ENCODE measurements at places on chromosomes 5 and 9.

DNA sequence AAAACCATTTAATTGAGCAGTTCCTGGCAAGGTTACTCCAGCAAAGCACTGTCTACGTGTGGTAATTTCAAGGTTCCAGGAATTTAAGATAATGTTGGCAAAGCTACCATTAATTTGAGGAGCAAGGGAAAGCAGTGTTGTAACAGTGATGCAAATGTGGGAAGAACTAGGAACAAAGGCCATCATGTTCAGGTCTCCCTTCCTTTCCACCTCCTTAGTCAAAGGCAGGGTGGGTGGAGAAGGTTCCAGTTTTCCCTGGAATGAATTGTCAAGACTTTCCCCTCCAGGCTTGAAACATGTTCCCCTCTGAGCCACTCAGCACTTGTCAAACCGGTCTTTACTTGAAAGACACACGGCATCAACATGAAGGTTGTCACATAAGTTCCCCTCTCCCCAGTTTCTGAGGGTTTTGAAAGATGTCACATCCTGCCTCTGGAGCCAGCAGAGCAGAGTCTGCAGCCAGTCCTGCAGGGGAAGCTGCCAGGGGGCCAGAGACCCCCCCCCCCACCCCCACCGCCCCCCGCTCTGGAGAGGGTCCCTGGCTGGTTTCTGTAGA, 226.0 kb downstream of the GAS1 start:
- no peak overlapping the region for H3K27ac ChIP-seq
- no peaks in the 10 kb centered on the region for H3K4me1 ChIP-seq
- H3K27me3 ChIP-seq = peaks cover 5% of the 10 kb centered on the region
- DNase-seq = no peak
- H3K4me3 ChIP-seq = no peak overlapping the region

GRCh38 chr5:58718269-58718978, 135.5 kb downstream of the RAB3C start:
- peaks cover 8% of the 10 kb centered on the region for H3K27me3 ChIP-seq
- no peaks in the 10 kb centered on the region for H3K4me1 ChIP-seq
- no peak overlapping the region for H3K27ac ChIP-seq
- H3K36me3 ChIP-seq = peaks cover 7% of the 10 kb centered on the region

GRCh38 chr9:135108831-135109510, 21.5 kb downstream of the OLFM1 start:
- H3K27me3 ChIP-seq = peaks cover 59% of the 10 kb centered on the region
- H3K27ac ChIP-seq = no peak overlapping the region
- no peak overlapping the region for H3K4me3 ChIP-seq
- no peaks in the 10 kb centered on the region for H3K4me1 ChIP-seq
- no peaks in the 10 kb centered on the region for H3K36me3 ChIP-seq

- H3K36me3 ChIP-seq = no peaks in the 10 kb centered on the region
- no peaks in the 10 kb centered on the region for H3K4me1 ChIP-seq
- H3K4me3 ChIP-seq = no peak overlapping the region
- no peak for DNase-seq
- H3K27ac ChIP-seq = no peak overlapping the region
Measured at GRCh38 chr5:107253246-107253645, 417.5 kb downstream of the EFNA5 start.

DNA sequence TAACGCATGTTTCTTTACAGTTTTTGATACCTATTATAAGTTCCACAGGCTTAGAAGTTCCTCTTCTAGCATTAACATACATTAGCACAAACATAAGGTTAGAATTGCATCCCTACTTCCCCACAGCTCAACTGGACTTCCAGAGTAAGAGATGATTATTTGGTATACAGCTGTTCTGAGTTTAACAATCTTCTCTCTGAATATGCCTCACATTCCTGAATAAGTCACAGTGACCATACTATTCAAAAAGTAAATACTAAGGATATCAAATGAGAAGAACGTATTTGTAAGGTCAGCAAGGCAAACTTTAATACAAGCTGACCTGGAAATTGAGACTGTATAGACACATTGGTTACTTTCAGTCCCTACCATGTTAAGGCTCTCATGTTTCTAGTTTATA, 21.3 kb downstream of the NR6A1 start:
- no peak for DNase-seq
- no peak overlapping the region for H3K27ac ChIP-seq
- no peaks in the 10 kb centered on the region for H3K36me3 ChIP-seq
- peaks cover 7% of the 10 kb centered on the region for H3K27me3 ChIP-seq
- H3K4me3 ChIP-seq = no peak overlapping the region

GRCh38 chr5:176870110-176870591, 29.0 kb downstream of the HK3 start:
- H3K27me3 ChIP-seq = peaks cover 35% of the 10 kb centered on the region
- no peak overlapping the region for H3K27ac ChIP-seq
- no peak overlapping the region for H3K4me3 ChIP-seq

- H3K27me3 ChIP-seq = no peaks in the 10 kb centered on the region
- no peak overlapping the region for H3K27ac ChIP-seq
- DNase-seq = no peak
- H3K4me3 ChIP-seq = no peak overlapping the region
Measured at GRCh38 chr9:33341182-33341581, 50.9 kb downstream of the NFX1 start.

DNA sequence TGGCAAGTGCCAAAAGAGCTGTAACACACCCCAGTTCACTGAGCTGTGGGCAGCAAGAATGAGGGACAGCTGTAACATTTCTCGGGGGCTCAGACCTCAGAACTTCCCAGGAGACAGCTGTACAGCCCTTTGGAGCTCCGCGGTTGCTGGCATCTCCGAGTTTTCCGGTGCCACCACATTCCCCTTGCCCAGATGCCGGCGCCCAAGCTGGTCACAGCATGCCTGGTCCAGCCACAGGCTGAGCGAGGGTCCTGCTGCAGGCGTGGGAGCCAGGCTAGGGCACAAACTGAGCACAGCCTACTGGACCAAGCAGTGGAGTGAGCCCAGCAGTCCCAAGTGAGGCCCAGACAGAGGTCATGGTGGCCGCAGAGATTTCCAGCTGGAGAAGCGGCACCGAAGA, 797.7 kb upstream of the EDIL3 start:
- H3K27ac ChIP-seq = no peak overlapping the region
- H3K27me3 ChIP-seq = no peaks in the 10 kb centered on the region
- no peaks in the 10 kb centered on the region for H3K36me3 ChIP-seq
- peaks cover 2% of the 10 kb centered on the region for H3K4me1 ChIP-seq
- no peak for DNase-seq

DNA sequence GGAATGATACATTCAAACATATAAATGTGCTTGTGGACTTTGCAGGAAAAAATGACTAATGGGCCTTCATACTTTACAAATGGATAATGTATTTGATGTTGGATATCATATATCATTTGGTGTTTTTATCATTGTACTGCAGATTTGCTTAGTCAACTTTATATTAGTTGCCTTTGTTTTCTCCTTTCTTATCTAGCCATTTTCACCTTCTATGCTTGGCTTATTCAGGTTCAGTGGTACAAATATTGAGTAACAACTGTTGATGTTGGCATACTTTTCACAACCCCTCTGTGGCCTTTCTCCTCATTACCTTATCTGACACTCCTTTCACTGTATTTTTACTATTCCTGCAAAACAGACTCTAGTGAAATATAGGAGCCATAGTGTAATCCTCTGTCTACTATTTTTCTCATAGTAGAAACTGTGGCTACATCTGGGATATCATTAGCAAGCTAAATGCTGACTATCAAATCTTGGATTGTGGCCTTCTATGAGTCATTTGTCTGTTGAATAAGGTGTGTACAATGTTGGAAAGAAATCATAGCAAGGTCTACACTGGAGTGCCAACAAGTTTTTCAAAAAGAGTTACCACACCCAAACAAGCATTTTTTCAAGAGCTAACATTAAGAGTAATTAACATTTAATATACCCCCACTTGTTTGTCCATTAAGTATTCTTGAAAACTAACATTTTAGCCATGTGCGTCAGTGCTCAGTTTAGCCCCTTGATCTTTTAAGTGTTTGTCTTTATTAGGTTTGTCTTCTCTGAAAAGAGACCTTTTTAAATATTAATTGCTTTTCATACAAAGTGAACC, 330.1 kb downstream of the ADGRV1 start:
- peaks cover 16% of the 10 kb centered on the region for H3K27me3 ChIP-seq
- H3K4me1 ChIP-seq = no peaks in the 10 kb centered on the region
- no peak overlapping the region for H3K27ac ChIP-seq
- H3K4me3 ChIP-seq = no peak overlapping the region
- H3K36me3 ChIP-seq = no peaks in the 10 kb centered on the region
- DNase-seq = no peak

GRCh38 chr5:32581010-32581785, 4.2 kb upstream of the SUB1 start:
- H3K36me3 ChIP-seq = peaks cover 11% of the 10 kb centered on the region
- peak overlapping the region; percentile 56 for H3K4me3 ChIP-seq
- DNase-seq = no peak
- peaks cover 63% of the 10 kb centered on the region for H3K4me1 ChIP-seq
- no peak overlapping the region for H3K27ac ChIP-seq

GRCh38 chr9:79447762-79448161, 124.0 kb upstream of the TLE4 start:
- H3K36me3 ChIP-seq = no peaks in the 10 kb centered on the region
- H3K27ac ChIP-seq = no peak overlapping the region
- H3K27me3 ChIP-seq = peaks cover 3% of the 10 kb centered on the region
- H3K4me1 ChIP-seq = no peaks in the 10 kb centered on the region

DNA sequence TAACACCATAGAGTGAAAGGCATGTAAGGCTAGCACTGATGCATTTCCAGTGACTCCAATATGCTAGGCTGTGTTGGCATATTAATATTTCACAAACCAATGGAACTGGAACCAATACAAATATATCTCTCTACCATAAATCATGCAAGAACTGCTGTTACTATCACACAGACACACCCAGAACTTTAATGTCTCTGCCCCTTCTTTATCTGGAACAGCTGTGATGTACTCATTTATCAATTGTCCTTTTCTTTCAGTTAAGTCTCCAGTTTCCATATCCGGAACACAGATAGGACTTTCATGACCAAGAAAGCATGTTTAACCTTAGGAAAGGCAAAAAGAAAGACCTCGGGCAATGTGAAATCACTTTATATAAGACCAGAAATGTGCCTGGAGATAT, 70.3 kb downstream of the SPTLC1 start:
- peaks cover 69% of the 10 kb centered on the region for H3K36me3 ChIP-seq
- H3K27ac ChIP-seq = no peak overlapping the region
- H3K4me3 ChIP-seq = no peak overlapping the region
- no peak for DNase-seq

- no peak overlapping the region for H3K4me3 ChIP-seq
- H3K36me3 ChIP-seq = no peaks in the 10 kb centered on the region
- H3K27me3 ChIP-seq = peaks cover 17% of the 10 kb centered on the region
- no peaks in the 10 kb centered on the region for H3K4me1 ChIP-seq
- no peak for DNase-seq
Measured at GRCh38 chr9:126203313-126203712, 123.3 kb upstream of the MVB12B start.

- H3K4me1 ChIP-seq = peaks cover 8% of the 10 kb centered on the region
- no peak overlapping the region for H3K4me3 ChIP-seq
- H3K36me3 ChIP-seq = peaks cover 18% of the 10 kb centered on the region
- DNase-seq = no peak
- no peak overlapping the region for H3K27ac ChIP-seq
- H3K27me3 ChIP-seq = no peaks in the 10 kb centered on the region
Measured at GRCh38 chr9:19288081-19288480, 57.6 kb downstream of the DENND4C start.

- no peak for DNase-seq
- H3K27me3 ChIP-seq = no peaks in the 10 kb centered on the region
- H3K36me3 ChIP-seq = peaks cover under 1% of the 10 kb centered on the region
- no peak overlapping the region for H3K4me3 ChIP-seq
- peaks cover 20% of the 10 kb centered on the region for H3K4me1 ChIP-seq
Measured at GRCh38 chr5:33439905-33440481, 772 bp upstream of the TARS1 start.

- H3K4me3 ChIP-seq = peak overlapping the region; percentile 100
- H3K36me3 ChIP-seq = peaks cover 15% of the 10 kb centered on the region
- H3K4me1 ChIP-seq = peaks cover 22% of the 10 kb centered on the region
- H3K27me3 ChIP-seq = peaks cover 6% of the 10 kb centered on the region
Measured at GRCh38 chr5:79612667-79613198, 492 bp downstream of the TENT2 start.

DNA sequence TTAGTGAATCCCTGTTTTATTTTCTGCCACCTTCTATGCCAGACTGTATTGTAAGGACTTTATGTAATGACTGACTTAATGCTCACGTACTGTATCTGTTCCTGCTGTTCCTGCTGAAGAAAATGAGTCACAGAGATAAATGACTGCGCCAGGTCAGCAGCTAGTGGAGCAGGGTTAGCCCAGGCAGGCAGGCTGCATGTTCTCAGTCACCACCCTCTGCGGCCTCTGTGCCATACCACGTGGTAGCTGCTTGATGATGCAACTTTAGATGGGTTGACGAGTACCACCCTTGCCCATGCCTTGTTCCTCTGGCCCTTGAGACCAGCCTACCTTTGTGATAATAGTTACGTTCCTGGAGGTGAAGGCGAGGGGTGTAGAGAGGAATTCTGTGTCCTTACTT, 161.9 kb downstream of the TRIO start:
- H3K27me3 ChIP-seq = no peaks in the 10 kb centered on the region
- no peak overlapping the region for H3K27ac ChIP-seq
- peaks cover 25% of the 10 kb centered on the region for H3K36me3 ChIP-seq
- DNase-seq = no peak

GRCh38 chr9:81759680-81760215, 70.4 kb upstream of the TLE1 start:
- no peak for DNase-seq
- no peaks in the 10 kb centered on the region for H3K27me3 ChIP-seq
- H3K4me3 ChIP-seq = no peak overlapping the region
- H3K27ac ChIP-seq = no peak overlapping the region

GRCh38 chr5:144205141-144205551, 34.5 kb downstream of the KCTD16 start:
- H3K4me3 ChIP-seq = no peak overlapping the region
- H3K4me1 ChIP-seq = peaks cover 3% of the 10 kb centered on the region
- H3K36me3 ChIP-seq = no peaks in the 10 kb centered on the region
- DNase-seq = no peak
- H3K27ac ChIP-seq = no peak overlapping the region
- H3K27me3 ChIP-seq = peaks cover 70% of the 10 kb centered on the region

GRCh38 chr9:83981126-83981871, 694 bp downstream of the RMI1 start:
- no peaks in the 10 kb centered on the region for H3K27me3 ChIP-seq
- peaks cover 33% of the 10 kb centered on the region for H3K4me1 ChIP-seq
- peak overlapping the region; percentile 99 for H3K27ac ChIP-seq
- H3K36me3 ChIP-seq = peaks cover 7% of the 10 kb centered on the region
